ENCODE measurements at places on chromosomes 13 and 19. TPM values are rescaled to one million over a fixed set of nuclear protein-coding genes. Genes with fewer than 3 reads are reported as not detected.

The MCEMP1 gene
- total RNA-seq: not detected

The TMEM272 gene
- not detected for total RNA-seq

The C19orf67 gene
- total RNA-seq: not detected

The PRTN3 gene
- not detected for total RNA-seq

The PRR12 gene
- total RNA-seq: 31.6 TPM

The KASH5 gene
- not detected for total RNA-seq

The APBA3 gene
- 24.7 TPM for total RNA-seq

The NLRP11 gene
- total RNA-seq: not detected

The NXNL1 gene
- not detected for total RNA-seq

The NFILZ gene
- not detected for total RNA-seq

The UTP14C gene
- 24.2 TPM for total RNA-seq

The N4BP2L1 gene
- total RNA-seq: 9.8 TPM

The ETFB gene
- total RNA-seq: 58.8 TPM

The SERP2 gene
- 7.7 TPM for total RNA-seq

The SIGLEC6 gene
- not detected for total RNA-seq

The TRMT1 gene
- 43.1 TPM for total RNA-seq

The PRSS57 gene
- not detected for total RNA-seq

The PRX gene
- total RNA-seq: 5.0 TPM

The PALM3 gene
- 0.30 TPM for total RNA-seq

The PTH2 gene
- total RNA-seq: not detected

The PPP1R37 gene
- total RNA-seq: 34.8 TPM

The ACP7 gene
- not detected for total RNA-seq

The POGLUT2 gene
- 32.9 TPM for total RNA-seq

The FAAP24 gene
- total RNA-seq: 5.5 TPM

The AP1M2 gene
- not detected for total RNA-seq

The ZNF699 gene
- 7.7 TPM for total RNA-seq

The IRGC gene
- not detected for total RNA-seq

The DYRK1B gene
- total RNA-seq: 31.7 TPM

The TNFSF9 gene
- 1.5 TPM for total RNA-seq

The SERPINE3 gene
- not detected for total RNA-seq

The ZNF415 gene
- total RNA-seq: 7.2 TPM

The KIR2DL4 gene
- not detected for total RNA-seq

The ZNF490 gene
- total RNA-seq: 9.2 TPM

The GJB2 gene
- total RNA-seq: 0.27 TPM

The TPTE2 gene
- not detected for total RNA-seq

The KLK2 gene
- not detected for total RNA-seq

The THSD1 gene
- total RNA-seq: 3.1 TPM

The F10 gene
- 1.8 TPM for total RNA-seq

The FXYD1 gene
- total RNA-seq: not detected

The PTGER1 gene
- total RNA-seq: 1.6 TPM

The ATP4B gene
- total RNA-seq: not detected

Measured in osteocyte (in vitro differentiated cells).